ENCODE measurements at places on chromosomes 7 and 10. TPM values are rescaled to one million over a fixed set of nuclear protein-coding genes. Genes with fewer than 3 reads are reported as not detected.

Gene GARIN1A
- polyA plus RNA-seq, result 1.7 TPM

Gene CDH23
- polyA plus RNA-seq, result 8.7 TPM

Gene TMEM176B
- 3.0 TPM for polyA plus RNA-seq

Gene CHST3
- 4.1 TPM for polyA plus RNA-seq

Gene POP7
- polyA plus RNA-seq, result 92.1 TPM

Gene CFAP70
- polyA plus RNA-seq, result 5.8 TPM

Gene ZNF680
- polyA plus RNA-seq, result not detected

Gene ZNF316
- 22.2 TPM for polyA plus RNA-seq

Gene CYP51A1
- 118 TPM for polyA plus RNA-seq

Gene PFKFB3
- polyA plus RNA-seq, result 33.4 TPM

Gene CYP3A7
- not detected for polyA plus RNA-seq
